NK-92 treated with Interleukin-12 subunit alpha and Interleukin-12 subunit beta, amount 100 ng/mL, for 24 hours (cell line): ENCODE measurements at places on chromosomes 4 and X.

- no peak for DNase-seq
Measured at GRCh38 chr4:148300877-148301276, 141.3 kb downstream of the NR3C2 start.

DNA sequence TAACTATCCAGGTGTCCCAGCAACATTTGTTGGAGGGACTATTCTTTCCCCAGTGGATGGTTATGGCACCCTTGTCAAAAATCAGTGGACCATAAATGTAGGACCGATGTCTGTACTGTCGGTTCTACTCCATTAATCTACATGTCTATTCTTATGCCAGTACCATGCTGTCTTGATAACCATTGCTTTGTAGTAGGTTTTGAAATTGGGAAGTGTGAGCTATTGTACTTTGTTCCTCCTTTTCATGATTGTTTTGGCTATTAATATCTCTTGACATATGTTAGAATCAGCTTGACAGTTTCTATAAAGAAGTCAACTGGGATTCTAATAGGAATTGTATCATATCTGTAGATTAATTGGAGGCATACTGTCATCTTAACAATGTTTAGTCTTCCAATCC, 112.7 kb downstream of the HNRNPD start:
- DNase-seq = no peak

DNA sequence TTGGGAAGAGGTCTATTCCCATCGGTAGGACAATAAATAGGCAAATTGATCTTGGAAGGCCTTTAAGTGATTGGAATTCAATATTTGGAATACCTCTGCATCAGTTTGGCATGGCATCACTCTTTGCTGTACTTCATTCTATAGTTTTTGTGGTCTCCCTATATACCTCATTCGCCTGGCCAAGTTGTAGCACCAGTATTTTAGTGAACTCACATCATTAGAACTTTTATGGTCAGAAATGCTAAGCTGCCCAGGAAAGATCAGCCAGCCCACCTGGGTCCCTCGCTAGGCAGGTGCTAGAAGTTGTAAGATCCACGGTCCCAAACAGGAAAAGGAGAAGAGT, 40.3 kb downstream of the ZCCHC13 start:
- DNase-seq = no peak

DNA sequence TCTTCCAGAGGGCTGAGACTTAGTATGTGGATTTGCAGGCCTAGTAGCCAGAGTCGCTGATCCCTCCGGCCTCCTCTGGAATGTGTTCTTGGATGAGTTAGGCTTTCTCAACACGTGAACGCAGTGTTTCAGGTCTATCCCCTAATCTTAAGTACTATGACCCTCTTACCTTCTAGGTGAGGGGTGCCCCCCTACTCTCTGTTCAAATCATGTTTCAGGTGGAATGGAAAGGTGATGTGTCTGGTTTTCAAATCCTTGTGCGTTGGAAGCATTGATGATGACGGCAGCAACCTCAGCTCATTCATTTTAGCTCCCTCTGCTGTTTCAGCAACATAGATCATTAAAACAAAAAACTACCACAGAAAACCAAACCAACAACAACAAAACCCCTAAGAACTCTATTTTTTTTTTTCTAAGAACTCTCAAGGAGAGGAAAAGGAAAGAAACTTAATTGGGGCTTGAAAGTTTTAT, 56.4 kb downstream of the RWDD4 start:
- DNase-seq = no peak

GRCh38 chr4:112007391-112007790, 137.9 kb upstream of the FAM241A start:
- no peak for DNase-seq
